ENCODE measurements at places on chromosomes 16 and 17.

DNA sequence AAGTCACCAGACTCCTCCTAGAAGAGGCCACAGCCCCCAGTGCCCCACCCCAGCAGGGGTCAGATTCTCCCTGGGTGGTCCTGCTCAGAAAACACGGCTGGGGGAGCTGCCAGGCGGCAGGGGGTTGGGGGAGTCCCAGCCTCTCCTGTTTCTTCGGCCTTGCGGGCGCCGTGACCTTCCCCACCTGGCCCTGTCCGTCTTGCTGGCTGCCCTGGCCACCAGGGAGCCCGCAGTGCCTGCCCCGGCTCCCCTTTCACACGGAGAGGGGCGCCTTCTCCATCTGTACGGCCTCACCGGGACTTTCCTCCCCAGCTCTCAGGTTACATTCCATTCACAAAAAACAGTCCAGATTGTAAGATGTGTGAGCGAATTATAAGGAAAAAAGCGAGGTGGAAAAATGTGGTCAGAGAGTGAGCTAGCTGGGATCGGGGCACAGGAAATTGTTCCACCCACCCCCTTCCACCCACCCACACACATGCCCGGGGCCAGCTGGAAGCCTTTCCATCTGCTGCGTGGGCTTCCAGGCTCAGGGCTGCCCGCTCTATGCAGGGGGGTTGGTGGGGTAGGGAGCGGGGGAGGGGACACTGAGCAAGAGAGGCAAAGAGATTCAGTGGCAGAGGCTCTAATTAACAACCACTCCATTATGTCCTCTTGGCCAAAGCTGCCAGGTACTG, 14.6 kb upstream of the CIBAR2 start:
- peak; percentile 35 for DNase-seq

DNA sequence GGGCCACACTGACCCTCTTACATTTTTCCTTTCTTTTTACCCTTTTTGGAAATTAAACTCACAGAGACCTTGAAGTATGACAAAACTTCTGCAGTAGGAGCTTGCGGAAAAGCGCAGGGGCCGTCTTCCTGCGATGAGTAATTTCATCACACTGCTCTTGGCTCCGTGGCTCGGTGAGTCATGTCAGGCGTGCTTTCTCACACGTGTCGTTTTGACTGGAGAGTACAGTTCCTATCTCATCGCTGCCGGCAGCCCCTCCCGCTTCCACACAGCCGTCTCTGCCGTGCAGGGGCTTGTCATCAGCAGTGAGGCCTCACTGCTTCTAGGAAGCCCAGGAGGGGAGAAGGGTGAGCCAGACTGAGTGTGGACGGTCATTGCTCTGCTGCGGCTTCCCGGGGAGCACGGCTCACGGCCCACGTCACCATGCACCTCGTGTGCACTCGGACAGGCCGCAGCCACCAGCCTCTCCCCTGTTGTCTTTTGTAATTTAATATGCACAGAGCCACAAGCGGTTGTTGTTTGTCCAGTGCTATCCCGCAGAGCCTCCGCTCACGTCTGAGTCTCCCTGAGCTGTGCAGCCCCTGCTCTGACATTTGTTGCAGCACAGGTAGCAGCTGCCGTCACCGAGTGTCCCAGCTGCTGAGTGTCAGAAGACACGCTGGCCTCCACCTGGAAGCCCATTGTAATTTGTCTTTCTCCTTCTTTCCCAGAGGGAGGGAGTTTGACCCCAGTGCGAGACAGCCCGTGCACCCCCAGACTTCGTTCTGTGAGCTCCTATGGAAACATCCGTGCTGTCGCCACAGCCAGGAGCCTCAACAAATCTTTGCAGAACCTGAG, 99.4 kb upstream of the CHMP6 start:
- peak; percentile 83 for DNase-seq

- DNase-seq, result peak; percentile 40
These were observed 13.3 kb upstream of the RPL38 start for GRCh38 chr17:74190154-74190553.

- DNase-seq, result no peak
These were observed 2.1 kb downstream of the FOXF1 start for GRCh38 chr16:86512301-86512859.

DNA sequence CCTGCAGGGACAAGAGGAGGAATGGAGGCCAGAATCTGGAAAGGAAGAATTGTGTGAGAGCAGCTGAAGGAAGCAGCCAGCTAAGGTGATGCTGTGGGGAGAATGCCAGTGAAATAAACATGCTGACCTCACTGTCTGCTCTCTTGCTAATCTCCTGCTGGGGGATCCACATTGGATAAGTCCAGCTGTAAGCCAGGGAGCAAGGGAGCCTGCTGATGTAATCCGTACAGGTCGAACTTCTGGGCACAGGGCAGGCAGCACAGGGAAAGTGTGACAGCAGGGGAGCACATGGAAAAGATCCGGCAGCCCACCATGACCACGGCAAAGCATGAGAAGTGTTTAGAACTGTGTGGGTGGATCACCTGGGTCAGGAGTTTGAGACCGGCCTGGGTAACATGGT, 7.5 kb upstream of the XPO6 start:
- DNase-seq, result no peak

- no peak for DNase-seq
These were observed 2.7 kb downstream of the WDR24 start for GRCh38 chr16:687499-687898.

- no peak for DNase-seq
These were observed 213.1 kb upstream of the PSMD7 start for GRCh38 chr16:74083541-74083940.

DNA sequence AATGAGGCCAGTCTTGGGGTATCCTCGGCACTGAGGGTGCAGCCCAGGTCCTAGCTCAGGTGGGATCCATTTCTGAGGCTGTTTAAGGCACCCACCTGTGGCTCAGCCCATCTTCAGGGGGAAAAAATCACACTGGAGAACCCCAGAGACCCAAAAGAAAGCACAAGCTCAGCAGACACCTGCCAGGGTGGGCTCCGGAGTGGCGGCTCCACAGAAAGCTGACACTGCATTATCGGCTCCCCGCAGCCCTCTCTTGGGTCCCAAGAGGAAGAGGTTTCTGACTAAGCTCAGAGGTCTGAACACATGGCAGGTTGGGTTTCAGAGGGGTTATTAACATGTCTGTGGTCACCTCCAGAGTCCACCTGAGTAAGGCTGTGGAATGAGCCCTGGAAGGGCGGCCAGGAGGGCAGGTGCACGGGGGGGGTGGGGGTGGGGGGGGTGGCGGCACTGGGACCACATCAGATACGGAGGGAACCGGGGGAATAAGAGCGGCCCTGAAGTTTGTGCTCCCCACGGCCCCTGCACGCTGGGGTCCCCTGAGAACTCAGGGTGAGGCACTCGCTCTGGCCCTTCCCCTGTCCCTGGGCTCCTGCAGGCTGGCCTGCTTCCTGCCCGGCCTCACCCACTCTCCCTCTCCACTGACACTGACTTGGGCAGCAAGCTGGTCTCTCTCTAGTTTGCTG, 79.5 kb downstream of the TIMM22 start:
- DNase-seq, result no peak

DNA sequence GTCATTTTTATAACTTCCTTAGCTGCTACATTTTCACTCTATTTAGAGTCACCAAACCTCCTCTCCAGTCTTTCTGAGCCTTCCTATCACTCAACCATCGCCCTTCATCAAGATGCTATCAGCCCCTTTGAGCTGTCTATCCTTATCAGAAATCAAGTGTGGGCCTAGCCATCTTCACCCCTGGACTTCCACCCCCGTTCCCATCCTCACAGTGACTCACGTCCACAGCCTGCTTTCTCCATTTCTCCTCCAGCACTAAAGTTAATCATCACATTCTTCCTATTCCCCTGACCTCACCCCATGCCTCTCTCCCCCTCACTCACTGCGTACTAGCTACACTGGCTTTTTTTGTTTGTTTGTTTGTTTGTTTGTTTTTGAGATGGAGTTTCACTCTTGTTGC, 2.4 kb upstream of the TEKT3 start:
- DNase-seq, result no peak

GRCh38 chr16:381012-381788, 578 bp downstream of the PGAP6 start:
- DNase-seq, result no peak

GRCh38 chr16:56192986-56193945, 2.0 kb downstream of the GNAO1 start:
- no peak for DNase-seq

- DNase-seq, result no peak
These were observed 324.1 kb downstream of the HAPSTR1 start for GRCh38 chr16:9415545-9415944.

- no peak for DNase-seq
These were observed 11.2 kb downstream of the MYH10 start for GRCh38 chr17:8619294-8619693.

GRCh38 chr16:16146380-16147315, 76.6 kb downstream of the ABCC6 start:
- DNase-seq, result no peak

DNA sequence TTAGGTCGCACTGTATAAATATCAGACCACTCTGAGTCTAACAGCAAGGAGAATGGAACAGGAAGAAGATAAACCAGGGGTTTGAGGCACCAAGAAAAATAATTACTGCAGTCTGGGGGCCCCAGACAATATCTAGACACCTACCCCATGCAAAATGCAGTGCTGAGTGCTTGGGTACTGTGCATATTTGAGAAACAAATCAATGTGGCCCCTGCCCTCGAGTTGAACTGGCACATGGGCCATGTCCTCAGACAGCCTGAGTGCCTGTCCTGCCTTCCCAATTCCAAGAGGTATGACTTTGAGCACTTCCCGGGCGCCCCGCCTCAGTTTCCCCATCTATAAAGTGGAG, 6.2 kb upstream of the CIITA start:
- no peak for DNase-seq

GRCh38 chr16:56672761-56673536, 3.3 kb downstream of the MT1H start:
- no peak for DNase-seq

- DNase-seq, result no peak
These were observed 3.0 kb upstream of the TFAP4 start for GRCh38 chr16:4275861-4276260.

DNA sequence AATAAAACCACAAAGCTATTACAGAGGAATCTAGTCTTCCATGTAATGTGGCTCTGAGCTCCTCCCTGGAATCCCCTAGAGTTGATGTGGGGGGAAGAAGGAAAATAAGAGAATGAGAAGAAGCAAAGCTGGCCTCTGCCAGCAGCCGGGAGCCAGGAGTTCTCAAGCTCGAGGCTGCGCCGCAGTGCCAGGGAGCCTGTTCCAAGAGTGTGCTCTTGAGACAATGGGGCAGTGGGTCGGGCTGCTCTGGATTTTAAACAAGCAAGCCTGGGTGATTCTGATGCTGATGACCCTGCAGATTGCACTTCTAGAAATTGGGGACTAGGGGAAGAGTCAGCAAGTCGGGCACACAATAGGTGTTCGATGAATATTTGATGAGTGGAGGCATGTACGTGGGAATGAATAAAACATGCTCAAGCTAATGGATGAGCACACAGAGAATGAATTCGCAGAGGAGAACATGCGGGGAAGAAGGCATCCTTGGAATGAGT, 119.9 kb downstream of the CMIP start:
- DNase-seq, result no peak

DNA sequence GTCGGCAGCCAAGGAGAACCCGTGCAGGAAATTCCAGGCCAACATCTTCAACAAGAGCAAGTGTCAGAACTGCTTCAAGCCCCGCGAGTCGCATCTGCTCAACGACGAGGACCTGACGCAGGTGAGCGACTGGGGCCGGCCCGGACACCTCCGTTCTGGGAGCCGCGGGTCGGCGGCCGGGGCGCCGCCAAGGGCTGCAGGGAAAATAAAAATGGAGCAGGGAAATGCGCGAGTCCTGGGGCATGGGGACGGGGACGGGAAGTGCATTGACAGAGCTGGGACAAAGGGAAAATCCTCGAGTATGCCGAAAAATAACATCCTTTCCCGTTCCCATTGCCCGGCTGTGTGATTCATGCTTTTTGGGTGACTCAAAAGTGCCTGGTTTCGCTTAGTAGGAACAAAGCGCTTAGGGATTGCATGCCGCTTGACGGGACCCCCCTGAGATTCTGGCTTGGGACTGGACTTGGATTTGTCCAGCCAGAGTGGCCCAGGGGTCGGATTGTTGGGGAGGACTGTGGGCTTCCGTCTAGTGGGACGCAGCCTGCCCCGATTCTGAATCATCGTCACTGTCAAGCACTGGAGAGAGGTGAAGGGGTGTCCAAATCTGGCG, 699 bp downstream of the MPRIP start:
- DNase-seq, result no peak

DNA sequence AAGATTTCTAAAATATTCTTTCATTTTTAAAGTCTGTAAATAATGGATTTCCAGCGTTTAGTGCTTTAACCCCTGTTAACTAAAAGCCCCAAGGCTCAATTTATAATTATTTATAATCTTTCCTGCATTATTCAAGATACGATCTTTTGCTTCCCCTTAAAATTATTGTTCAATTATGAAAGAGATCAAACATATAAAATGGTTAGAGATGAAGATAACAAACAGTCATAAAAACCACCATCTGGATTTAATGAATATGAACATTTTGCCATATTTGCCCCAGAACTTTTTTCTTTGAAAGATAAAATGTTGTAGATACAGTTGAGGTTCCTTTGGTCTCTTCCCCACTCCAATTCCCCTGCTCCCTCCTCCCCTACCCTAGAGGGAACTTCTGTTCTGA, 17.6 kb downstream of the WWP2 start:
- DNase-seq, result no peak

DNA sequence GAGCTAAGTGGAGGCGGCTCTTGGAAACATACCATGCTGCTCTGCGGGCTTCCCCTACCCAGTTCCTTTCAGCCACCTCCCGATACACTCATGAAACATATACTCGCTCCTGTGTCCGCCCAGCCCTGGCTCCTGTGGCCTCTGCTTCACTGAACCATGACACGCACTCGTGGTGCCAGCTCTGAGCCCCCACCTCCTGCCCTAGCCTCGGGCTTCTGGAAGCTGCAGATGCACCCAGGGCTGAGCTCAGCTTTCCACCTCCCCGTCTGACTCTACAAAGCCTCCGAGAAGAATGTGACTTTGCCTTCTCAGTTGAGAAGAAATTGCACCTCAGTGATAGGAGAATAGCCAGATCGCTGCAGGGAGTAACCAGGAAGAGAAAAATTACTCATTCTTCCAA, 11.0 kb downstream of the CALB2 start:
- no peak for DNase-seq

GRCh38 chr16:71474864-71475263, 12.8 kb upstream of the ZNF23 start:
- DNase-seq, result no peak

DNA sequence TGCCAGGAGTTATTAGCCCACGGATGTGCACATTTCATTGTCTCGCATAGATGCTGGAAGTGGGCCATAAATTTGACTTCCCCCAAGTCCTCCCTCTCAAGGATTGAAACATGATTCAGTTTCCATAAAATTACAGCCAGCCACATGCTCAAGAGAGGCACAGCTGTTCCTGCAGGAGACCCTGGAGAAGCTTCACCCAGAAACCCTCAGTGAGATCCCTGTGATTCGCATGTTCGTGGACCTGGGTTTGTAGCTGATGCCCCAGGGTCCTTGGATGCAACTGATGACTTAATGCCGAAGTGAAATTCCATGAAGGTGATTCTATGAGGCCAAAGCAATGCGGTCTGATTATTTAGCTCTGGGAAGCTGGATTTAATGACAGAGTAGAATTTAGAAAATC, 24.7 kb upstream of the AQP8 start:
- no peak for DNase-seq
